ENCODE measurements at places on chromosomes 4 and X. TPM values are rescaled to one million over a fixed set of nuclear protein-coding genes. Genes with fewer than 3 reads are reported as not detected.

DNA sequence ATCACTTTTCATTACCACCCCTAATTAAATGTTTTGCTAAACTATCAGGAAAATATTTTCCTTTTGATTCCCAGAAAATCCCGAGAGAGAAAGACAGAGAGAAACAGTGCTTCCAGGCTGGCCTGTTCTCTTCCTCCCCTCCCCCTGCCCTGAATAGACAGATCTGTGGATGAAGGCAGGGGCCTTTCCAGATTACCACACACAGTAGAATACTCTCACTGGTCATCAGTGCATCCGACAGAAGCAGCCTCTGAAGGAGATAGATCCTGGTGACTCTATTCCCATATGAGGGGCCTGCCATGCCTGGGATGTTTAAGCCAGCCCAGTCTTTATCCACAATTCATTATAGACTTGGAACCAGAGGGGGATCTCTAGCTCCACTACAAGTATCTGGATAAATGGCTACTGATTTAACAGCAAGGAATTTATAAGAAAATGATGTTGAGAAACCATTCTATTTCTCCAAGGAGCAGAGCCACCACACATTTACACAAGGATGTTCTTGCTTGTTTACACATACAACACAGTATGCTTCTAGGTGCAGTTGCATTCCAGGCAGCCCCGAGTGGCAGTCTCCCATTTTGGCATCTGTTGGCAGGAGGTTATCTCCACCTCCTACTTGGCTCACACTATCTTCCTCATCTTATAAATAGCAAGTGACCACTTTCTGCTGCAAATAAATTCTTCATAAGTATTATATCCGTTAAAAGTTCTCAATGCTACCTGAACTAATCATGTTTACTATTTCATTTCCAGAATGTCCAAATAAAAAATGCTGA lies 115.8 kb downstream of the HS6ST2 start:
- no peak for DNase-seq

GRCh38 chrX:109857584-109858228 lies 124.6 kb upstream of the ACSL4 start:
- peak; percentile 29 for DNase-seq

DNA sequence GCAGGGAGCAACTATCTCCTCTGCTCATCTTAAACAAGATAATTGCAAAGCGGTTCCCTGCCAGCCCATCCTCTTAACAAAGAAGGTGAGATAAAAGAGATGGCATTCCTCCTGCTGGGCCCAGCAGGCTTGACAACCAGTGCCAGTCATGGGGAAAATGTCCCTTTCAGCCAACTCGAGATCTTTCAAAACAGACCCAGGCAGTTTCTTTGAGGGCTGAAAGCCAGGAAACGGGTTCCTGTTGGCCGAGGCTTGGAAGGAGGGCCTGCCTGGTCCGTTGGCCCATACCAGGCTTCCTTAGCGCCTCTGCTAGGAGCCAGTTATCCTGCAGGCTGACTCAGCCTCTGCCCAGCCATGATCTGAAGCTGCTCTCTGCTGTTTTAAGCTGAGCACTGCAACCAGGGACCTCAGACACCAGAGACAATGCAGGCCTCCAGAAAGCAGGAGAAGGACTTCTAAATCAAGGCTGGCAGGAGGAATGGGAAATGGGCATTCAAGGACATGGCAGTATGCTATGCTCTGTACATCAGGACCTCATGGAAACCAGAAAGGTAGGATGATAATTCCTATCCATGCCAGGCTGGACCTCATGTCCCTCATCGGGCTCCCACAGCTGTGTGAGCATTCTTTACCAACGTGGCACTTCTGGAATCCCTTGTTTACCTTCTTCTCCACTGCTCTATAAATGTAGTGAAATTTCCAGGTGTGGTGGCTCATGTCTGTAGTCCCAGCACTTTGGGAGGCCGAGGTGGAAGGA lies 42.4 kb upstream of the SLC2A9 start:
- DNase-seq = peak; percentile 70

- DNase-seq = peak; percentile 30
These were observed 72.9 kb upstream of the ENOX2 start for GRCh38 chrX:130975947-130976346.

DNA sequence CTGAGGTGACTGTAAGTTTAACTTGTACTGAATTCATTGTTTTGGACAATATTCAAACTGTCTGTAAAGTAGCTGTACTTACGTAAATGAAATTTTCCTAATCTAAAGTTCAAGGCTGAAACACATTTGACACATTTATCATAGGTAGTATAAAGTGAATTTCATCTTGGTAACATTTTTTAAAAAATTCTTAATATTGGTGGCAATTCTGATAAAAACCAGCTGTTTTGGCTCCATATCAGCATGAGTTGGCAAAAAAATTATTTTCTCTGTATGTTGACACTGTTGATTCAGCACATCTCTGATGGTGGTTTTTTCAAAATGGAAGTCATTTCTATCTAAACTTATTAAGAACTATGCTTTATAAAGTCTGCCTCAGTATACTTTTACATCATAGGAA lies 30.9 kb downstream of the CXorf58 start:
- DNase-seq = no peak

Gene SOD3
- total RNA-seq = not detected

- DNase-seq = no peak
These were observed 555.9 kb upstream of the DIPK2B start for GRCh38 chrX:45756557-45756956.

- no peak for DNase-seq
These were observed 169.8 kb downstream of the CLCN4 start for GRCh38 chrX:10326578-10326977.

GRCh38 chr4:188287169-188287894 lies 148.1 kb downstream of the TRIML1 start:
- no peak for DNase-seq

DNA sequence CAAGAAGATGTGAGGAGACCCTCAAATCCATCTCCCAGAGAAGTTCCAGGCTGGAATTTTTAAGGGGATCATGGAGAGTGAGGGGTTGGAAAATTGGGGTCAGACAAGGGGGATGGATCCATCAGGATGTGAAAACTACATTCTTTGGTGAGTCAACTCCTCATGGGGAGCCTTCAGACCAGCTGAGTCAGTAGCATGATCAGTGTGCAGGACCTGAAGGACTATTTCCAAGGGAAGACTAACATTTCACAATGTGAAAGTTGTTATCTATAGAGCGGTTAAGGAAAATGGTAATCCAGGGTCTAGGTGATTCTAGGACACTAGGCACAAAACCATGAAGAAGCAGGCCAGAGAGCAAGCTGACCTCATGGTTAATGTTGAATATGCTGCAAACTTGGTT lies 38.6 kb upstream of the CEP135 start:
- peak; percentile 20 for DNase-seq

GRCh38 chrX:275476-275966 lies 5.7 kb upstream of the PLCXD1 start:
- DNase-seq = no peak

Gene SSX2
- not detected for total RNA-seq

GRCh38 chr4:131001371-131001770 lies 1905.4 kb downstream of the C4orf33 start:
- DNase-seq = peak; percentile 2

GRCh38 chr4:153684971-153685371 lies 891 bp downstream of the TLR2 start:
- DNase-seq = no peak

- no peak for DNase-seq
These were observed 109.6 kb downstream of the MAML3 start for GRCh38 chr4:140044337-140044902.

- DNase-seq = no peak
These were observed 78.0 kb upstream of the PRKX start for GRCh38 chrX:3791449-3791848.

DNA sequence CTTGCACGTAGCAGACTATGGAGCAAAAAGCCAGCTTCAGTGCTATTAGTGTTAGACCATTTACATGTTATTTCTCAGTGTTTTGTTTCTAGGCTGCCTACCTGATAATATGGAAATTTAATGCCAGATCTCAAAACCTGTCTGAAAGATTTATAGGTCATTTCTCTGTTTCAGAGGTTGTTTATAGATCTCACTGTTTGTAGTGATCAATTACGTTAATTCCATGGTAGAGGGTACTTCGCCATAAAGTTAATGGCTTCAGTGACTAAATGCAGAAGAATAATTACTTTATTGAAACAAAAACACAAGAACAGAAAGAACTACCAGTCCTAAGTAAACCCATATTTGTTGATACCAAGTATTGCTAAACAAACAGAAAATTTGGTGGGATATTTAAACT lies 420.8 kb downstream of the ARHGAP24 start:
- DNase-seq = no peak

DNA sequence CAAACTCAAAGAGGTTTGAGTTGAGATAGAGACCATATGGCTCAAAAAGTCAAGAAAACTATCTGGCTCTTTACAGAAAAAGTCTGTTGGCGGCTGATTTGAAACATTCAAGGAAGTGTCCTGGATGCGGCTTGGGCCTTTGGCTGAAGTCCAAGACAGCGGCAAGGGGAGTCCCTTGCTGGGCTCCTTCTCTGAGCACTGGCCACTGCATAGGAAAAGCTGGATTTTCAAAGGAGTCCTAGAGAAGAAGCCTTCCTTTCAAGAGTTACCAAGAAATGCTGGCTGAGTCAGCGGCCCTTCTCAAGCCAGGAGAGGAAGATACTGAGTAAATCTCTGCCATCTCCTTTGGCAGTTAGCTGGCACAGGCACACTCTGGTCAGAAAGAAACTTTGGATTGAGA lies 12.1 kb downstream of the APLN start:
- DNase-seq = no peak

Gene POF1B
- total RNA-seq = under 0.01 TPM

DNA sequence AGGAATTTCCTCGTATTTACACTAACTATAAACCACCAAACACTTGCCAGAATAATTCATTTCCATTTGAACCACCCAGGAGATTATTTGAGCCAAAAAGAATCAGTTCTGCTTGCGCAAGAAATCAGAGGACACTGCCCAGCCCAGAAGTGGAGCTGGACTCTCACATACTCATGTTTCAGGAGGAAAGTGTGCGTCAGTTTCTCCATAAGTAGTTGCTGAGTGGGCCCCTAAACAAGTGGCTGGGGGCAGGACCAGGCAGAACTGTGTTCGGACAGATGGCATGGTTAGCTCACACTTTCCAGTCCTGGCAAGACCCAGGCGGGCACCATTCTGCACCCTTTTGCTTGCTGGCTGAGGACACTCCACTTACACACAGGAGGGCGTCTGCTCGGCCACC lies 38.8 kb downstream of the BTC start:
- no peak for DNase-seq

DNA sequence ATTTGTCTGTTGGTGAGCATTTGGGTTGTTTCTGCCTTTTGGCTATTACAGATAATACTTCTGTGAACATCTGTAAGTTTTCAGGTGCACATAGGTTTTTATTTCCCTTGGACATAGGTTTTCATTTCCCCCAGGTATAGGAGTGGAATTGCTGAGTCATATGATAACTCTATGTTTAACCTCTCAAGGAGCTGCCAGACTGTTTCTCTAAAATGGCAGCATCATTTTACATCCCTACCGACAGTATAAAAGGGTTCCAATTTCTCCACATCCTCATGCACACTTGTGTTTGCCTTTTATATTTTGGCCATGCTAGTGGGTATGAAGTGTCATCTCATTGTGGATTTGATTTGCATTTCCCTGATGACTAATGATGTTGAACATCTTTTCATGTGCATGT lies 53.5 kb downstream of the TMEM164 start:
- DNase-seq = no peak

Gene DACH2
- total RNA-seq = 0.28 TPM

- no peak for DNase-seq
These were observed 2.8 kb upstream of the SOD3 start for GRCh38 chr4:24792552-24792951.

- DNase-seq = no peak
These were observed 9.9 kb upstream of the CLTRN start for GRCh38 chrX:15674514-15674840.

Gene SRPX
- 66.3 TPM for total RNA-seq

- DNase-seq = peak; percentile 62
These were observed 185.5 kb downstream of the TEX13C start for GRCh38 chrX:125505207-125505606.

- no peak for DNase-seq
These were observed at the start of gene SHOX for GRCh38 chrX:630612-631496. Gene SHOX, plus strand, starts transcription at chrX:630791. Its CDS starts 107 bp downstream, at chrX:630898.

- DNase-seq = no peak
These were observed 577 bp upstream of the PIM2 start for GRCh38 chrX:48919360-48919841.

Gene ANOS1
- total RNA-seq = 10.5 TPM

- no peak for DNase-seq
These were observed 47.7 kb downstream of the C4orf50 start for GRCh38 chr4:5970381-5971077.

Data from mammary epithelial cell (primary cell).